AG09309 (cell line): ENCODE measurements at places on chromosomes 2 and 18.

- peak; percentile 82 for DNase-seq
These were observed 20.5 kb upstream of the IL1RL2 start for GRCh38 chr2:102166189-102166845.

- DNase-seq = no peak
These were observed 3.2 kb downstream of the TRAK2 start for GRCh38 chr2:201448061-201448460.

DNA sequence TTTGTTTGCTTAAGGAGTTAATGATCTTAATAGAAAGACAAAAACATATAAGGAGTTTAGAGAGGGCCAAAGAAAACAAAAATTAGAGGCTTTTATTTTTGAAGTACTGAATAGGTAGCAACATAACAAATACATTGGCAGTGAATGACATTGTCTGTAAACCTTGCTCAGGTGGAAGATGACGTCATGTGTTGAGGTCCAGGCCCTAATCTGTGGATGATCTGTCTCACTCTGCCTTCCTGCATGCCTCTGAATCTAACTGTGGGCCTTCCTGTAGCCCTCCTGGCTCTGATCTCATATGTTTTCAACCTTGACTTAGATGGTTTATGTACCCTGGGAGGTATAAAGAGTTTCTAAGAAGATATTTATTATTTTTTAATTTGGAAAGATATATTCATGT, 58.1 kb upstream of the DYNAP start:
- DNase-seq = no peak

DNA sequence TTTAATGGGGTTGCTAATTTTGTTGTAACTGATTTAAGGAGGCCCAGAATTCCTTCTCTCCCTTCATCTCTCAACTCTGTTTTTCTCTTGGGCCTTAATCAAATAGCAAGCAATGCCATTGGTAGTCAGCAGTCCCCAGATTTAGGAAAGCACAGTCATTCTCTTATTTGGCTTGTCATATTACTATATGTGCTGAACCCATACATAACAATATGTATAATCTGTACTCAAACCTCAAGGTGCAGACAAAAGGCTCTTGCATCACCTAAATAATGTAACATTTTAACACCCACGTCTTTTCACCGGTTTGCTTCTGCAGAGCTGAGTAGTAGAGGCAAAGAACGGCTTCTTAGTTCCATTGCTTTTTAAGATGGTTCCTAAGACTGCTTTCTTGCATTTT, 33.4 kb downstream of the METTL8 start:
- no peak for DNase-seq

- DNase-seq = peak; percentile 93
These were observed 193.8 kb upstream of the RND3 start for GRCh38 chr2:150681120-150681804.

DNA sequence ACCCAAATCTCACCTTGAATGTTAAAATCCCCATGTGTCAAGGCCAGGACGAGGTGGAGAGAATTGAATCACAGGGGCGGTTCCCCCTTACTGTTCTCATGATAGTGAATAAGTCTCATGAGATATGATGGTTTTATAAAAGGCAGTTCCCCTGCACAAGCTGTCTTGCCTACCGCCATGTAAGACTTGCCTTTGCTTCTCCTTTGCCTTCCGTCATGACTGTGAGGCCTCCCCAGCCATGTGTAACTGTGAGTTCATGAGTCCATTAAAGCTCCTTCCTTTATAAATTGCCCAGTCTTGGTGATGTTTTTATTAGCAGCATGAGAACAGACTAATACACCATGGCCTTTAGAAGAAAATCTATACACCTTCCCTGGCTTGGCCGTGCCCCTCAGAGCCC, 7.4 kb upstream of the MBP start:
- no peak for DNase-seq

GRCh38 chr2:141323571-141323970, 807.2 kb downstream of the LRP1B start:
- DNase-seq = no peak

DNA sequence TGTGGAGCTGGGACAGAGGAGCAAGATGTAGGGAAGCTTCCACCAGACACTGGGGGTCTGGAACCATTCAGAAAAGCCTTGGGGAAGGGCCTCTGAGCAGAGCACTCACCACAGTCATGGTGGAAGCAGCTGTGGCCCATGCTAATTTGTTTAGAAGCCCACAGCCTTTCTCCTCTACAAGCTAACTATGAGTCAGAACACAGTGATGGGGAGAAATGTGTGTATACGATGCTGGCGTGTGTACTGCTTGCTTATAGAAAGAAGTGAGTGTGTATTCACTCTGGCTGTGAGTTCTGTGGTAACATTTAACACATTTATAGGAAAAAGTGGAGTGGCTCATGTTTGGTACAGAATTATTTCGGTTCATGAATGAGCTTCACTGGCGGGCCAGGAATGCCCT, 157.0 kb upstream of the ACAA2 start:
- DNase-seq = no peak

DNA sequence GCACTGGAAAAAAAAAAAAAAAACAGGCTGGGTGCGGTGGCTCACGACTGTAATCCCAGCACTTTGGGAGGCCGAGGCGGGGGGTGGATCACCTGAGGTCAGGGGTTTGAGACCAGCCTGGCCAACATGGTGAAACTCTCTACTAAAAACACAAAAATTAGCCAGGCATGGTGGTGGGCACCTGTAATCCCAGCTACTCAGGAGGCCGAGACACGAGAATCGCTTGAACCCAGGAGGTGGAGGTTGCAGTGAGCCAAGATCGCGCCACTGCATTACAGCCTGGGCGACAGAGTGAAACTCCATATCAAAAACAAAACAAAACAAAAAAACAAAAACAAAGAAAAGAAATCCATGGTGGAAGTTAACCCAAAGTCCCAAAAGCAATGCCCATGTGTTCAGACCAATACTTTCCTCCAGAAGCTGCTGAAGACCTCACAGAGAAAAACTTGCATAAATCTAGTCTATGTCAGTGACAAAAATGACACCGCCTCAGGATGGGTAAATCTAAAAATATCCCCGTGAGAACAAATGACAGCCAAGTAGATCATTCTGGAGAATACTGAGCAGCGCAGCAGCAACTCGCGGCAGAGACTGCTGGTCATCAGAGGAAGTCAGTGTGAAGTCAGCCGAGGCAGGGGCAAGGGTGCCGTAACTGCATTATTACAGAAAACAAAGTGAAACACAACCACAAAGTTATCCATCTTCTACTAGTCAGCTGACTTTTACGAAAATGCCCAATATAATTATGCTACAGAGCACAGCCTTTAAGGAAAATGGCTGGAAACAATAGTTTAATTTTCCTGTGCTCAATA, 41.0 kb downstream of the LPIN2 start:
- DNase-seq = no peak

DNA sequence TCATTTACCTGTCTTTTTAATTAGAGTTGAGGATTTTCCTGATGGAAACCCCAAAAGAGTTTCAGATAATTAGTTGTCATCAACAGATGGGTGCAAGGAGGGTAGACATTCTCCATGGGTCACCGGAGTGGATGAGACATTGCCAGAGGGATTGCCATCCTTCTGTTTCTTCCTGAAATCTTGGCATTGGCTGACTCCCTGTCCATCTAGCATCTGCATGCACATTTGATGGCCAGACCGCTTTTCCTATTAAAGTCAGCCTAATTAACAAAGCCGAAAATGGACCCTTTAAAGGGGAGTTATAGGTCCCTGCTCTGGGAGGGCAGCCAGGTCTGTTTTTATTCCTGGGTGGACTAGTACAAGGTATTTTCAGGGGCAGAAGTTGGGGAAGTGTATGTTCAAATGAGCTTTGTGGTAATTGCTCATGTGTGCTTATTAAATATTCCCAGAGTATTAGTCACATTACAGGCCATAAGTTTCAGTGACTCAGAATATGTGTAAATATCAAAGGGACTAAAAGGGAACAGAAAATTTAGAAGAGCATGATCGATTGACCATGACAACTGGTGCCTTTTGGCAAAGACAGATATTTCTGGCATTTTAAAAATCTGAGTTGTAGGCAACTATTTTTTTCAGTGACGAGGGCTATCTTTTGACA, 209.8 kb downstream of the PHLPP1 start:
- no peak for DNase-seq

- DNase-seq = no peak
These were observed at the start of gene ST6GAL2 for GRCh38 chr2:106885971-106886915. Gene ST6GAL2, minus strand, starts transcription at chr2:106886167. Its CDS starts 42,190 bp downstream, at chr2:106843977.

DNA sequence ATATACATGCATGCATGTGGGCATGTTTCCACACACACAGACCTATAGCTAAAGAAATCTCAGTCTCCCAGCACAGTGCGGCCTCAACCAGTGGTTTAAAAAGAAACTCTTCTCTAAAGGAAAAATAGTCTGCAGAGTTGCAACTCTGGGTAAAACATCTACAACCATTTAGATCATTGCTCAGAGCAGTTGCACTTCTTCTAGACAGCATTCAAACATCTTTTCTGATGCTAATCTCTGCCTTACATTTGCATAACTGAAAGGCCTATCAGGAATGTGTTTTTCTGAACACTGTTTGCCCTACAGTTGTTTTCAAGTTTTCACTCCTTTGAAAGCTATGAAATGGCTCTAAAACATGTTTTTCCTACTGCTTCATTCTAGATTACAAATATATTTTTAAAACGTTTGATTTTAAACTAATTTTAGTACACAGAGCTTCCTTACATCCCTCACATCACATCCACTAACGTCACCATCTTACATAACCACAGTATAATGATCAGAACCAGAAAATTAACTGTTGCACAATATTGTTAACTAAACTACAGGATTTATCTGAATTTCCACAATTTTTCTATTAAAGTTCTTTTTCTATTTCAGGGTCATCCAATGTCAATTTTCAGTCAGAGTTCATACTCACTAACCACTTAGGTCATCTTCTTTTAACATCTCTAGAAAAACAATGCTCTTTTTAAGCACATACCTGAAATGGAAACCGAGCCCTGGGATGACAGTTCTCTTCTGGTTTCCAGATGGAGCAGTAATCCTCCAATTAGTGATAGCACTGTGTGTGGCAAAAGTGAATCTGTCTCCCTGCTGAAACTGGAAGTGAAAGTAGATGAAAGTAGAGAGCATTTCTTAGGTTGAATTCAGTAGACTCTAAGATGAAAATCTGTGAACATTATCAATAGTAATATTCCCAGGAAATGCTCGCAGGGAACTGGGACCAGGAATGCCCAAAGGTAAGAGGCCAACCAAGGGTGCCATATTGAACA, 501.6 kb upstream of the GCFC2 start:
- no peak for DNase-seq

GRCh38 chr2:144550911-144551310, 31.0 kb upstream of the ZEB2 start:
- no peak for DNase-seq

- no peak for DNase-seq
These were observed 68.8 kb upstream of the ZNF397 start for GRCh38 chr18:35172009-35172408.

DNA sequence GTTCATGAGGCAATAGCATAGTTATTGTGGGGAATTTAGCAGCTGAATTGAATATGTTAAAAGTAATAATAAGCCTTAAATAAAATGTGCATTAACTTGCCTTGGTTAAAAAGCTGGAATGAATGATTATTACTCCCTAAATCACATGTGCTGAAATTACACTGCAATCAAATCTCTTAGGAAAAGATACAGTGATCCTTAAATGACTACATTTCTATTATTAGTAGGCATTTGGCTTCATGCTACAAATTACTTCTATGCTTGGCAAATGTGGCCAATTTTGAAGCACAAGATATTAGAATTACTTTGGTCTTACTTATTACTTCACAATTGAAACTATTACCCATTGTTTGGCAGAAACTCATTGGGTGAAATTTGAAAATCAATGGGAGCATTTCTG, 5.4 kb downstream of the RND3 start:
- no peak for DNase-seq

DNA sequence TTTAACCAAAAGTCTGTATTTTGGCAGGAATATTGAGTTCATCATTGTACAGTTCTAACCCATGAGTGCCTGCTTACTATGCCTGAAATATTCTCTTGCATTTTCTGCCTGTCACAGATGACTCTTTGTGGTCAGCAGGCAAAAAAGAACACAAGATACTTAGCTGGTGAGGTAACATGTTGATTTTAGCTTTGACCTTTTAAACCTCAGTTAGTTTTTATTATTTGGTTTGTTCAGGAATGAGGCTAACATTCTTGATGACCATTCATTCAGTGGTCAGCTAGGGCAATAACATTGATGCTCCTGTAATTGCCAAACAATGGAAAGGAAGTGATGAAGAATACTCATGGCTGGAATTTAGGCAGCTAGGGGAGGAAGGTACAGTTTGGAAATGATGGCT, 491.2 kb downstream of the PIK3C3 start:
- DNase-seq = no peak
